Activated T-helper 1 cell treated with anti-CD3 and anti-CD28 coated beads, Interleukin-12 subunit alpha, Interleukin-12 subunit beta, Interleukin-2, Interleukin-4 antibody, amounts not matched to agents 30 ng/mL and 10 ng/mL and 1 ng/mL, durations not matched to agents 14 hours and 24 hours and 36 hours (primary cell): ENCODE measurements at places on chromosomes 3 and 15.
A peak's percentile ranks its signal among the peaks of the same experiment; 100 is the strongest.

DNA sequence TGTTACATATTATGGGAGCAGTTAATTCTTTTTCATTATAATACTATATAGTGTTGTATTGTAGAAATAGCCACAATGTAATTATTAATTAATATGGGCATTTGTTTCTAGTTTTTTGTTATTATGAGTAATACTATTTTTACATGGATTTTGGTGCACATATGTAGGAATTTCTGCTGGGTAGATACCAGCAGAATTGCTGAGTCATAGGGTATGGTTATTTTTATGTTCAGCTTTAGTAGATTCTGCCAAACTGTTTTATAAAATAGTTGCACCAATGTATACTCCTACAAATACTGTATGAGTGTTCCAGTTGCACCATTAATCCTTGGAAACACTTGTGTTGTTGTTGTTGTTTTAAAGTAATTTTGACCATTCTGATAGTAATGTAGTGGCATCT is 91.5 kb downstream of the SH3GL3 start:
- DNase-seq = no peak

DNA sequence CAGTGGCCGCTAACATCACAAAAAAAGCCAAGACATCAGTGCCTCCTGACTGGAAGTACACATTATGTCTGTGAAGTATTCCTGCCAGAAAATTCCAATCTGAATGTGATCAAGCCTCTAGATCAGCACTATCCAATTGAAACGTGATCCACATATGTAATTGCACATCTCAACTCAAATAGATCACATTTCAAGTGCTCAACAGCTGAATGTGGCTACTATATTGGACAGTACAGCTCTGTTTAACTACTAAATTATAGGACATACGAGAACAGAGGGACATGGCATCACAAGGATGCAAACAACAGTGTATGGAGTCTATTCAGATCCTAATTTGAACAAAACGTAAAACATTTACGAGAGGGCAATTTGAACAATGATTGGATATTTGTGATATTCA is 542 bp upstream of the UBAP1L start:
- no peak for DNase-seq

GRCh38 chr3:59978979-59979378 is 929.2 kb upstream of the CFAP20DC start:
- DNase-seq = peak; percentile 38

- DNase-seq = no peak
Measured at GRCh38 chr3:184008161-184008560, 9.5 kb downstream of the ABCC5 start.

DNA sequence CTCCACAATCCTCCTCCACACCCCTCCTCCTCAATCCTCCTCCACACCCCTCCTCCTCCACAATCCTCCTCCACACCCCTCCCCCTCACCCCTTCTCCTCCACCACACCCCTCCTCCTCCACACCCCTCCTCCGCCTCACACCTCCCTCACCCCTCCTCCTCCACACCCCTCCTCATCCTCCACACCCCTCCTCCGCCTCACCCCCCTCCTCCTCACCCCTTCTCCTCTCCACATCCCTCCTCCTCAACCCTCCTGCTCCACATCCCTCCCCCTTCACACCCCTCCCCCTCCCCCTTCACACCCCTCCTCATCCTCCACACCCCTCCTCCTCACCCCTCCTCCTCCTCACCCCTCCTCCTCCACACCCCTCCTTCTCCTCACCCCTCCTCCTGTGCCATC is 69.8 kb upstream of the BLM start:
- DNase-seq = no peak

DNA sequence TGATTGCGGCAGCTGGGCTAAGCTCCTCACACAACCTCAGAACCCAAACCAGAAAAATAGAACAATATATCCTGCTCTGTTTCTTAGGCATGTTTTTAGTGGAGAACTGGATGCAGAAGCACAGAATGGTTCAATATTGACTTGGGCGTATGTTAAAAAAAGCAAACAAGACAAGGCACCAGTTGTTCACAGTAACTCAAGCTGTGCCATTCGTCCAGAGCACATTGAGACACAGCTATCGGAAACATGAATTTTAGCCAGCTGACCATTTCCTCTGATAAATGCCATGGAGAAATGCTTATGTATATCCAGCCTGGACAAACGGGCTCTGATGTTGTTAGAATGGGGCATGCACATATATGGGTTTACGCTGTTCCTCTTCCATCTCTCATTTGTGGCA is 129.2 kb upstream of the PDZRN3 start:
- DNase-seq = no peak

- DNase-seq = no peak
Measured at GRCh38 chr15:80953953-80954778, 35.5 kb downstream of the MESD start.

DNA sequence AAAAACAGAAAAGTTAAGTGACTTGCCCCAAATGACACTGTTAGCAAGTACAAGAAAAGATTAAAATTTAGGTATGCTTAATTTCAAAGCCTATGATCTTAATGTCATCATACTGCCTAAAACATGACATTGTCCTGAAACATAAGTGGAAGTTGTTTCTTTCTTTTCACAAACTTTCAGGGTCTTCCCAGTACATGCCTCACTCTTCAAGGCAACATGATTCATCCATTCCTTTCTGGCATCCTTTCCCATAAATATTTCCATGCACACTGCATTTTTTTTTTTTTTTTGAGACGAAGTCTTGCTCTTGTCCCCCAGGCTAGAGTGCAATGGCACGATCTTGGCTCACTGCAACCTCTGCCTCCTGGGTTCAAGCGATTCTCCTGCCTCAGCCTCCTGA is 42.5 kb upstream of the KPNA4 start:
- no peak for DNase-seq

GRCh38 chr3:26171006-26171405 is 381.1 kb downstream of the OXSM start:
- DNase-seq = no peak

- DNase-seq = no peak
Measured at GRCh38 chr3:130529486-130530215, 12.7 kb downstream of the COL6A6 start.

DNA sequence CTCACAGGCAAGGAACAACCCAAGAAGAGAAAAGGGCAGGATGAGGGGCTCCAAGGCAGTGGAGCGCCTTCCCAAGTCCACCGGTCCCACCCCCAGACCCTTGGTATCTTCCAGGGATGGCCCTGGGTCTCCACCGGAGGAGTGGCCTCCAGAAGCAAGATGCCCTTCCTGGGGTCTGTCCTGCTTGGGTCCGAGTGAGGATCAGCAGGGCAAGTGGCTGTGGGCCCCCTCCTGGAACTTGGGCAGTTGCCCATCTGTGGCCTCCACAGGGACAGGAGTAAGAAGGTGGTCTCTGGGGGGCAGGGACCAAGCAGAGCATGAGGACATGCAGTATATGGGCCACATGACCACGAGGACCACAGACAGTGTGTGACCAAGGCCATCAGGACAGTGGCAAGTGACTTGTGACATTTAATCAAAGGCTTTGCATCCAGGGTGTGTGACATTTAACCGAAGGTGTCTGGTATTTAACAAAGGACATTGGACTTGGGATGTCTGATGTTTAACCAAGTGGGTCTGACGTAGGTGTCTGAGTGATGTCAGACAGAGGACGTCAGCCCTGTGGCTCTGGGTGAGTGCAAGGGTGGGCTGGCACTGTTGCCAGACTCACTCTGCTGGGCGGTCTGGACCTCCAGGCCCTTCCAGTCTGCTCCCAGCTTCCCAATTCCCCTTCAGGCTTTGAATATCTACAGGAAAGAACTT is 34.7 kb downstream of the SCN5A start:
- no peak for DNase-seq

- DNase-seq = no peak
Measured at GRCh38 chr3:122730240-122730639, 49.6 kb downstream of the PARP14 start.

DNA sequence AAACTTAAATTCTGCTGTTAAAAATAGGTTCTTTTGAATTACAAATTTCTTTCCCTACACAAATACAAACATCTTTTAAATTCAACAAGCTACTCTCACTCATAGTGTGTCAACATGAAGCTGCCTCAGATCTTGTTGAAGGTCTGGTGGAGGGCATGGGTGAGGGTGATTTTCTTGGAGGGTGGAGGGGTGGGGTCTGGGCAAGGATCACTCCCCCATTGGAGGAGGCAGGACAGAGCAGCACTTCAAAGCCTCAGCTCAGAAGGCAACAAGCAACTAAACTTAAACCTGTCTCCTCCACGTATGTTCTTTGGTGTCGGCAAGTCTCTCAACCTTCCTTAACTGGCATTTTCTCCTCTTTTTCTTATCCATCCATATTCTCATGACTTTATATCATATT is 730.9 kb downstream of the NR2F2 start:
- no peak for DNase-seq

DNA sequence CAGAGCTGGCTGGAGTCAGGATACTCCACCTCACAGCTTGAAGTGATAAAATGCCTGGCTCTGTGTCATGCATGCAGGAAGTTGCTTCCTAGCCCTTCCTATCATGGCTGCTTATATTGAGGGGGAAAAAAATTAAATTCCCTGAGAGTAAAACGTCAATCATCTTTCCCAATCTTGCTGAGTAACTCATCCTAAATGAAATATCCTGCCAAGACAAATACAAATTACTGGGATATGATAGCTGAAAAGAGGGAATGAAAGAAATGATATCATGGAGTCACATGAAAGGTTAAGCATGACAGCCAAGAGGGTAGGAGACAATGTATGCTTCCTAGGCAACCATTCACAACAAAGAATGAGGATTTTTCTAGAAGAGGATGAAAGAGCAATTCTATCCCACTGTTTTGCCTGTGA is 110.6 kb downstream of the ABI3BP start:
- DNase-seq = no peak

DNA sequence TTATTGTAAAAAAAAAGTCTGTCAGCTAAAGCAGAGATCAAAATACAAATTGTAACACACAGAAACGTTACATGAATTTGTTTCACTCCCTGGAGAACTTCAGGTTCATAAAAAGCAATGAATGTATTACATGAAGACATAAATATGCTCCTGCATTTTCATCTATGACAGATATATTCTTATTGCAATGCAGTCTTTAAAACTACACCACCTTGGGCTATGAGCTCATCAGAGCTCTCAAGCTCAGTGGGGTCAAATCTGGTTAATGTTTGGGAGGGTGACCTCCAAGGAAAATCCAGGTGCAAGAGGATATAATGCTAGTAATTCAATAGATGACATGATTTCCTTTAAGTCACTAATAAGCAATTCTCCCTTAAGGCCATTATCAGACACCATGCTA is 606.8 kb downstream of the EPHA3 start:
- no peak for DNase-seq

DNA sequence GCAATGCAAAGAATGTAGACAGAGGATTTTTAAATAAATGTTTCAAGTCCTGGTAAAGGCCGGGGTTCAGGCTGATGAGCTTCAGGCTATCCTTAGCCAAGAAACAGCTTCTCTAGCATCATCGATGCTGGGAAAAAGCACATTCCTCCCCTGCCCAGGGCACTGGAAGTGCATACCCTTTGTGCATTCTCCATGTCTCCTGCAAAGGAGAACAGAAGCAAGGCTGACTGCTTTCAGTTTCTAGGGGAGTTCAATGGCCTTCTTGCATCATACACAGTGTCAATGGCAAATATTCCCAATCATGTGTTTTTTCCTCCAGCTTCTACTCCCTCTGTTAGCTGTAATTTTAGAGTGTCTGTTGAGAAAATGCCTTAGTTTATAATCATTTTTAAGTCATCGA is 59.9 kb downstream of the GPR176 start:
- no peak for DNase-seq

- no peak for DNase-seq
Measured at GRCh38 chr3:43468133-43468532, 153.7 kb downstream of the ANO10 start.

- DNase-seq = no peak
Measured at GRCh38 chr15:48060396-48060795, 60.4 kb upstream of the SLC24A5 start.

DNA sequence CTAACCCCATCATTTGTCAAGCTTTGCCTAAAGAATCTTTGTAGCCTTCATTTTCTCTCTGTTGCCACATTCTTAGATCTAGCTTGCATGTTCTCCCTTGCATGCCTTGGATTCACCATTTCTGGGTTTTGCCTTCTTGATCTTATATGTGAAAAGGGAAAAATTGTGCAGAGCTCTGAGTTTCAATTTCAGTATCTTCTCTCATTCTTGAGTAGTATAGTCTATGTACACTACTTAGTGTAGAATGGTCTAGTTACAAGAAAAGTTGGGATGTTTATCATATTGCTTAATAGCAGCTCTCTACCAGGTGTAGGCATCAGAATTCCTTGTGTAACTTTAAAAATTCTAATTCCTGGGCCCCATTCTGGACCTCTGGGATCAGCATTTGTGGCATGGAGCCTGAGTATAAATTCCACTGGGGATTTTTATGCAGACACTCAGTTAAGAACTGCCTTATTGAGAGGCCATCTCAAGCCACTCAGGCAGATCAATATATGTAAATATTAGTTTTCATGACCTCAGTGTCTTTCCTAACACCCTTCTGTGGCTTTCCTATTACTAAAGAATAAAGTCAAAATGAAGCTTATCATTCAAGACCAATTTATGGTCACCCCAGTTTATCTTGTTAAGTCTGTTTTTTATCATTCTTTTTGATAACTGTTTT is 23.4 kb downstream of the GTF2E1 start:
- DNase-seq = no peak

DNA sequence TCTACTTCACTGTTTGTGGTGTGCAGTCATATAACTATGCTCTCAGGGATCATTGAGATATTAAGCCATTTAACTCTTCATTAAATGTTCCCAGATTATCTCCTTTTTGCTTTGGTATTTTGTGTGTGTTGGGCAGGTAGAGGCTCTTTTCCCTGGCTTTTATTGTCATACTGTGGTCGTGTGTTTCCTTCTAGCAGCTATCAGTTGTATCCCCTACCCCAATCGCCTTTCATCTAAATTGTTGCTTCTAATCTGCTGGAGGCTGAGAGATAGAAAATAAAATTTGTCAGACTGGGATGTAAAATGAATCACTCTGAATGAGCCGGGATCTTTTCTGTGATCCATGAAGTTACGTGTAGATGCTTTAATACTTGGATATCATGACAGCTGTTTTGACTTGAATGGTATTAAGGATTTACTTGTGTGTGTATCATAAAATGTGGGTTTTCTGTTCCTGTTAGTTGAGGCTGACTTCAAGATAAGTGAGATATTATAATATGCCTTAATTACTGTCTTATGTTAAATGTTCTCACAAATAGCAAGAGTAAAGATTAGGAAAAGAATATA is 9.2 kb downstream of the NFKBIZ start:
- no peak for DNase-seq

- no peak for DNase-seq
Measured at GRCh38 chr3:75015280-75015679, 400.8 kb upstream of the CNTN3 start.

DNA sequence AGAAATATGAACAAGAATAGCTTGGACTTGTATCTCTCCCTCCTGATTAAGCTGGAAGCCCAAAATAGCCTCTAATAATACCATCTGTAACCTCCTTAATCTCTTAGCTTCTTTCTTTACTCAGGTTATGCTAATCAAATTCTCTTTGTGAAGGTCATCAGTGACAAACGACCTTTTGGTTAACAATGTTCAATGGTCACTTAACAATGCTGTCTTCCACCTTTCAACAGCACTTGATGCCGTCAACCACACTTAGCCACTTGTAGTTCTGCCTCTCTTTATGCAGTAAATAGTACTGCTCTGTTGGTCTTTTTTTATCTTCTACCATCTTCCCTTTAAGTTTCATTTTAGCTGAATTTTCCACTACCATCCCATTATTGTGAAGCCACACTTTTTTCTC is 476.6 kb upstream of the TGFBR2 start:
- no peak for DNase-seq

- DNase-seq = no peak
Measured at GRCh38 chr3:185540695-185541094, 11.7 kb downstream of the LIPH start.
